ENCODE measurements at places on chromosomes 7 and 10.

DNA sequence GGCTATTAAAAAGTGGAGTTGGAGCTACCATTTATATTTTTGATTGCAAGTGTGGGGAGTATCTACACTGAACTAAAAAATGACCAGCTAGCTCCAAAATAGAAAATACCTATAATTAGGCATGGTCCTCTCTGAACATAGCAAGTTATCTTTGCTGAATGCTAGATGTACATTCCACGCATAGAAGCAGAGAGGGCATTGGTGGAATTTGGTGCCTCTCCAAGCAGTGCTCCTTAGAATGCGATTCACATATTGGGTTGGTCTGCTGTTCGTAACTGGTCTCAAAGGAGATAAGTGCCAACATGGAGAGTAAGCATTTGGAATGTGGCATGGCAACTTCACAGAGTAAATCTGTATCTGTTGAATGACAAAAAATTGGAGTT, 196.2 kb downstream of the PTN start:
- DNase-seq: no peak

DNA sequence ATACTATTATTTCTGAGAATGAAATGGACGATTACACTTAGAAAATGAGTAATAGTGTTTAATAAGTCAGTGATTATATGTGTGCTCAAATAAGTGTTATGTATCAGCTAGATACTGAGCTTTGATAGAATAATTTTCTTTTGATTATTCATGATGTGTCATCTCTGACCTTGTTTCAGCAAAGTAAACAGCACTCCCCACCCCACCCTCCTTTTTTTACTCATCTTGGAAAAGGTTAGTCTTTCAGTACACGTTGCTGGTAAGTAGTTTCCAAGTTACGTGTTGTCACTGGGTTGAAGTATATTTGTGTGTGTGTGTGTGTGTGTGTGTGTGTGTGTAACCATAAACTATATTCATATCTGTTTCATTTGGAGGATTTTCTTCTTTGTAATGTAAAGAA, 84.1 kb downstream of the GNAI1 start:
- no peak for DNase-seq

- DNase-seq: peak; percentile 65
Observed at GRCh38 chr7:128829391-128830166, 627 bp upstream of the FLNC start.

GRCh38 chr7:10346032-10346431, 627.6 kb upstream of the PHF14 start:
- no peak for DNase-seq

- no peak for DNase-seq
Observed at GRCh38 chr7:7491044-7491443, 44.6 kb downstream of the COL28A1 start.
